ENCODE measurements at places on chromosomes 2 and 18. TPM values are rescaled to one million over a fixed set of nuclear protein-coding genes. Genes with fewer than 3 reads are reported as not detected.

The BABAM2 gene
- total RNA-seq = 29.0 TPM

The AQP12A gene
- total RNA-seq = not detected

The TUBB8B gene
- total RNA-seq = 0.32 TPM

The IL1A gene
- total RNA-seq = 0.32 TPM

The FKBP1B gene
- 9.3 TPM for total RNA-seq

The GALNT3 gene
- 4.3 TPM for total RNA-seq

DNA sequence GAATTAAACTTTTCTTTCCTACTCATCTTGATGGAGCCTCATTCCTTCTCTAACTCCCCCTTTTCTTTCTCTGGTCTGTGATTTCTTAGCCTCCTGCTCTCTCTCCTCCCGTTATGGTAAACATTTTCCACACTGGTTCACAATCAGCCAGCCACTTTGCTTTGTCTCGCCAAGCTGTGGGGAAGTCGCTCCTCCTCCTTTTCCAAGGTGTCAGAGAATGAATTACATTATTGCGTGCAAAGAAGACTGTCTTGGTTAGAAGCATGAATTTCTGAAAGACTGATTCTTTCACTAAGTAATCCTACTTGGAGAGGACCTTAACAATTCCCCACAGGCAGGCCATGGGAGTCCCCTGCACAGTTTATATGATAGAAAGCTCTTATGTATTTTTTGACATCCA lies 46.1 kb downstream of the RASGRP3 start:
- DNase-seq = no peak

- no peak for DNase-seq
These were observed 86.8 kb downstream of the PRPF40A start for GRCh38 chr2:152630466-152630865.

GRCh38 chr18:37460604-37461003 lies 105.0 kb downstream of the CELF4 start:
- no peak for DNase-seq

- peak; percentile 78 for DNase-seq
These were observed 109.8 kb downstream of the FARSB start for GRCh38 chr2:222545823-222546795.

DNA sequence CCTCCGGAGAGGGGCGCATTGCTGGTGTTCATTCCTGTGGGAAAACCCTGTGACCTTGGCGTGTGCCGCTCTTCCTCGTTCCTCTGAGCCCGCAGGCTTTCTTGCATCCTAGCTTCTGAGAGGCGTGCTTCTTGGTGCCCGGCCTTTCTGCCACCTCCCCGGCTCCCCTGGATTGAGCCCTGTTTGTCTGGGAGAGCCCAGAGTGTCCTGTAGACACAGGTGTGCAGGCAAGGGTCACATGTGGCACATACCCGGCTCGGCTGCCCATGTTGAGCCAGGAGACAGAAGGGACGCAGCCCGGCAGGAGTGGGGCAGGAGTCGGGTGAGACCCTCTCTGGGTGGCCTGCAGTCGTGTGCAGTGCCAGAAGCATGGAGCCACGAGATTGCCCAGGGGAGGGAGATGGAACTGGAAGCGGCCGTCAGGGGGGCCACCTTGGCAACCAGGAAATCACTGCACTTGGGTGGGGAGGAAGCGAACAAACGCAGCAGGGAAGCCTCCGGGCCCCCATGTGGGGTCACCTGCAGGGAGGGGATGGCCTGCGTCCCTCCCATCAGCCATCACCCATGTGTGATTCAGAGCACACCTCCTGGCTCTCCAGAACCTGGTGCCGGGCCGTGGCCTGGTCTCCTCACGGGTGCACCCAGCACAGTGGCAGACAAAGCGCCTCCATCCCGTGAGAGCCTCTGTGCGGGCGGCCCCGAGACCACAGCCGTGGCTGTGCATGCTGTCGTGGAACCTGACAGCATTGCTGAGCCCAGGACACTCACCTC lies 92.9 kb downstream of the SH3BP4 start:
- DNase-seq = no peak

GRCh38 chr2:229930656-229931055 lies 8.4 kb downstream of the FBXO36 start:
- no peak for DNase-seq

GRCh38 chr18:3380384-3380961 lies 69.5 kb upstream of the TGIF1 start:
- DNase-seq = peak; percentile 78

DNA sequence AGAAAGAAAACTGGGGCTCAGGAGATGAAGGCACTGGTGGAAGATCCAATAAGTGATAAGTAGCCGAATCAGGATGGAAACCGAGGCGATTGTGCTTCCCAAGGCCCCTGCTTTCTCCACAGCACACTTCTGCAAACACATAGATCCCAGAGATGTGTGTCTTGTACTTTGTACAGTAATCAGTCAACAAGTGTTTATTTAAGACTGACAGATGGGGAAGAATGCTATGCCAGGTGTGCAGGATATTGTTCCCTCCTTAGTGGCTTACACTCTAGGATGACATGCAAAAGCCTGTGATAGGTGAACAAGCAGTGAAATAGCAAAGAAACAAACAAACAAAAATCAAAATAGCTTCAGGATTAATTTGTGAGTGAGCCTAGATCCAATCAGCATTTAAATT lies 116.6 kb downstream of the ACTR3 start:
- no peak for DNase-seq
